ENCODE measurements at places on chromosomes 16 and 17.

DNA sequence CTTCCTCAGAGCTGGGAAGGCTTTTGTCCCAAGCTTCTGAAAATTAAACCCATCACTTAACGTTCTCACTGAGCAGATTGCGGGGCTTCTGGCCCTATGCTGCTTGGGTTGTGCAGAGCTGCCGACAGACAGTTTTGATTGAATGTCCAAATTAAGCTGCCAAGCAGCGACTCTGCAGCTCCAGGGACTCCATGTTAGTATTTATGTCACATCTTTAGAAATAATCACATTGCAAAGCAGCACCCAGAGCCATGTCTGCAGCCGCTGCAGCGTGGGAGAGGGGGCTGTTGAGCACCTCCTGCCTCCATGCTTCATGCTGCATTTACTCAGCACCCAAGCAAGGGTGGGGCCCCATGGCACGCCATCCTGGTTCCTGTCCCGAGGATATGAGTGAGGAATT, 178.2 kb upstream of the CACNG3 start:
- no peak for DNase-seq

DNA sequence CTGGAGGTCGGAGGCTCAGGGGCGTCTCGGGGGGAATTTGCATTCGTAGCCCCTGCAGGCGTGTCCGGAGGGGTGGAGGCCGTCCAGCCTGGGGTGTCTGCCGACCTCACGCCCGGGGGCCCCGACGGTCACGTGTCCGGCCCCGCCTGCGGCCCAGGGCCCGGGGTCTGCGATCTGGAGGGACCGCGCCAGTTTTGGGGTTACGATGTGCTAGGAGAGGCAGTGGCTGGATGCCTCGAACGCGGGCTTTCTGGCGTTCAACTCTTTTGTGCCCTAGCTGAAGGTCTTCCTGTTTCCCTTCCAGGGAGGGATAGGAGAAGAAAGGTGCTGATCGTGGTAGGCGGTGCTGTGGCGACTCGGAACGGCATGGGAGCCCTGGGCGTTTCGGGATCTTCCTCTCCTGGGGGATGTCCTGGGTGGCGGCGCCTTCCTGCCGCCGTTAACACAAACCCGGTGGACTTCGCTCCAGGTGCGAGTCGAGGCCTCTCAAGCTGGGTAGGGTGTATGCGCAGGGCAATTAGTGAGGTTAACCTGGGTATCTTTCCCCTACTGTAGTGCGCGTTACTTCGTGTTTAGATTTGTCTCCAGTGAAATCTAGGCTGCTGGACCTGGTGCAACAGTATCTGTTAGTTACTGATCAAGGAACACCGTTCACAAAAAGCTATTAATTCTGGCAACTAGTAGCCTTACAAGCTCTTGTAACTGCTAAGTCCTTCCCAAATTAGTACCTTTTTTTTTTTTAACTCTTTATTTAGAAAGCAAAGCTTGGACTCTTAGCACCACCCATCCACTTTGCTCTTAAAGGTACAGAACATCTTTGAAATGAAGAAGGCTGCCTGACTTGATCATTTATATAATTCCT, 1.3 kb downstream of the AKAP1 start:
- DNase-seq, result peak; percentile 27

DNA sequence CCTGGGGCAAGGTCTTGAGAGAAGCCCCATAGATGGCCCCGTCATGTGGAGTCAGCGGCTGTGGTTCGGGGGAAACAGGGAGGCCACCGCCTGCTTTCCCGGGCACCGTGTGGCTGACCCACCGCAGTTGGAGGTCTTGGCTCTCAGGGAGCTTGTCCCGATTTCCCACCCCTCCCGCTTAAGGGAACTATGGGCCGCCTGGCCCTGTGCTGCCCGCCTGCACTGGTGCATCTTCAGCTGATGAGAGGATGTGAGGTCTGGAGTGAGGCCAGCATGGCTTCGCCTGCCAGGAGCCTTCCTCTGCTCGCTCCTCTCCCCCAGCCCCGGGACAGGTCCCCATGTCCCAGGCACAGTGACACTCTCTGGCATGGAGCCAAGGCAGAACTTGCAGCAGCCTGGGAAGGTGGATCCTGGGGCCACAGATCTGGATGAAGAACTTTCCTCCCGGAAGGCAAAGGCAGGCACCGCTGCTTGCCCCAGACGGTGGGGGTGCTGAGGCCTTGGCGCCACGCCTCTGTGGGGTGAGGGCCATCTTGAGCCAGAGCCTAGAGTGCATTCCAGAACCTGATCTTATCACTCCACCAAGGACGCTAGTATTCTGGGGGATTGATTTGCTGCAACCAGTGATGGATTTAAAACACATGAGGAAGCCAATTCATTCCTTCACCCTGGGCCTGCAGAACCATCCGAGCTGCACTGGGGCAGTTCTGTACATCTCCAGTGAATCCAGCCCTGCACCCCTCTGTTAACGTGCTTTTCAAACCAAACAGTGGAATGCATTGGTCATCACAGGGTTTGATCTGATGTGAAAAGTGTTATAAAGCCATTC, 178.6 kb upstream of the TNRC6C start:
- no peak for DNase-seq

GRCh38 chr17:75308732-75309629, 19.7 kb upstream of the SLC25A19 start:
- no peak for DNase-seq

GRCh38 chr17:21277332-21277731, 7.2 kb upstream of the MAP2K3 start:
- DNase-seq, result no peak

DNA sequence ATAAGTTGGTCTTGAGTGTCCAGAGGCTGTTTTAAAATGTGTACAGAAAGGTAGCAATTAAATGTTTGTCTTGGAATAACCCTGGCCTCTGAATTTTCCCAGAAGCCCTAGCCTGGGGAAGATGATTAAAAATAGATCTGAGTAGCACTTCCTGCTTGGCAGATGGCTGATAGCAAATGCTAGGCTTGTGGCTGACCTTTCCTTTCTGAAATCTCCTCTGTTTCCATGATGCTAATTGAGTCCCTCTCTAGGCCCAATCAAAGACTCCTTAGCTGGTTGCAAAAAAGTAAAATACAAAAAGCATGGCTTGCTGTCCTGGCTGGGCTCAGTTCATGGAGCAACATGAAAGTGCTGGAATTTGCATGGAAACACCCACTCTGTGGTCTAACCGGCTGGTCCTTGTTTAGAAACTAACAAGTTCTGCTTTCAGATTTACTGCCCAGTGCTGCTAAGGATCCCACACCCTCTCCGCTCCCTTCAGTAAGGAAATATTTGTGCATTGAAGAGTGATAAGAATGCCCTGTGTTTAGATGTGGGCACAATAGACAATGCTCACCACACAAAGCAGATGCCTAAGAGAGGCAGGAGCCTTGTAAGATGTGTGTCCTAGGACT, 40.8 kb downstream of the YPEL2 start:
- no peak for DNase-seq

GRCh38 chr17:13107676-13108235, 89.9 kb upstream of the ELAC2 start:
- DNase-seq, result no peak

GRCh38 chr16:3022684-3023414, 893 bp downstream of the HCFC1R1 start:
- no peak for DNase-seq

- DNase-seq, result no peak
These were observed 136.1 kb downstream of the RAB11FIP4 start for GRCh38 chr17:31527606-31528005.

DNA sequence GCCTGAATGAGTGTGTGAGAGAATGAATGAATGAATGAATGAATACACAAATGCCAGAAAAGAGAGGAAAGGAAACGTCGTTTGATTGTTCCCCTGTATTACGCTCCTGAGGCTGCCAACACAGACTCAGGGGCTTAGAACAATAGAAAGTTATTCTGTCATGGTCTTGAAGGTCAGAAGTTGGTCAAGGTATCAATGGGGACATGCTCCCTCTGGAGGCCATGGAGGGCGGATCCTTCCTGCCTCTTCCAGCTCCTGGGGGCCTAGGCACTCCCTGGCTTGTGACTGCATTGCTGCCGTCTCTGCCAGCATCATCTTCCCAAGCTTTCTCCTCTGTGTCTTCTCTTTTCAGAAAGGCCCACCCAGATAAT, 1.5 kb upstream of the SLC38A8 start:
- no peak for DNase-seq

DNA sequence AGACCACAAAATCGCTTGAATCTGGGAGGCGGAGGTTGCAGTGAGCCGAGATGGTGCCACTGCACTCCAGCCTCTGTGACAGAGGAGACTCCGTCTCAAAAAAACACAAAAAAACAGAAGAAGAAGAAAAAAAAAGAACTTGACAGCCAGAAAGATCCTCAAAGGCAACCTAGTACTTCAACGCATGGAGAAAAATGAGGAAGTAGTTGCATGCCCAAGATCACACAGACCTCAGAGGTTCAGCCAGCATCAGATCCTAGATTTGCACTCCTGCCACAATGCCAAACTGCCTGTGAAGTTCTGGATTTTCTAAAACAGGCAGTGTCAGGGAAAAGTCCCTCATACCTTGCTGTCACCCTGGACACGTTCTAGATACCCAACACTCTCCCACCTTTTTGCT, 1.5 kb downstream of the ATPAF2 start:
- DNase-seq, result no peak

DNA sequence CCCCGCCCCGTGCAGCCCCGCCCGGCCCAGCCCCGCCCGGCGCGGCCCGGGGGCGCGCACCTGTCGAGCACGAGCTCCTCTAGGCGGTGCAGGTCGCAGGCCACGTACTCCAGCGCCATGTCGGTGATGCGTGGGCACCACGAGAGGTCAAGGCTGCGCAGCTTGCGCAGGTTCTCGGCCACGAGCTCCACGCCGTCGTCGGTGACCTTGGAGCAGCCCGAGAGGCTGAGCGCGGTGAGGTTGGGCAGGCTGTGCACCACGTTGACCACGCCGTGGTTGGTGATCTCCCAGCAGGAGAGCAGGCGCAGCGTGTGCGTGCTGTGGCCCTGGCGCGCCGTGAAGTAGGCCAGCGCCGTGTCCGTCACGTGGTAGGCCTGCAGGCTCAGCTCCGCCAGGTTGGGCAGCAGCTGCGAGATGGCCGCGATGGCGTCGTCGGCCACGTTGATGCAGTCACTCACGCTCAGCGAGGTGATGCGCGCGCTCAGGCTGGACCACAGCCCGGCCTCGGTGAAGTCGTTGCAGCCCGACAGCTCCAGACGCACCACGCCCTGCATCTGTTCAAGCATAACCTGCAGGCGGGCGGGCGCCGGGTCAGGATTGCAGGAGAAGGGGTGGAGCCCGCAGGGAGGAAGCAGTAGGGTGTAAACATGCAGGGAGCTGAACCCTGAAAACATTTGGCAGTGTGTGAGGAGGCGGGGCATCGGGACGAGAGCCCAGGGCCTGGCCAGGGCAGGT, 5.3 kb upstream of the WDR24 start:
- peak; percentile 65 for DNase-seq

DNA sequence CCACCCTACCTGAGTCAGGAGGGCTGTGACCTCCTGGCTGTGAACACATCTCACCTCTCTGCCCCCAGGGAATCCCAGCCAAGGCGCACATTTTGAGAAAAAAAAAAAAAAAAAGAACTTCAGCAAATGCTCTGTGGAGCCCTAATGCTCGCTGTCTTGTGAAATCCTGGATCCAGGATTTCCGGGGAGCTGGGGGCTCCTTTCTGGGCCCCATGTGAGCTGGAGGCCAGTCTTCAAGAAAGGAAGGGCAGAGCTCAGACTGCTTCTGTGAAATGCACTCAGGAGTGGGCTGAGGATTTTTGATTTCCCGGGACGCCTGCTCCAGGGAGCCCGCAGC, 36.0 kb upstream of the EMP2 start:
- no peak for DNase-seq

- DNase-seq, result no peak
These were observed 114.1 kb downstream of the SPAG9 start for GRCh38 chr17:51006601-51007000.

GRCh38 chr16:76478105-76478504, 200.9 kb downstream of the CNTNAP4 start:
- DNase-seq, result no peak

- no peak for DNase-seq
These were observed 17.2 kb upstream of the MPP2 start for GRCh38 chr17:43924558-43924957.

- DNase-seq, result no peak
These were observed 52.5 kb upstream of the ENPP7 start for GRCh38 chr17:79678091-79678735.

DNA sequence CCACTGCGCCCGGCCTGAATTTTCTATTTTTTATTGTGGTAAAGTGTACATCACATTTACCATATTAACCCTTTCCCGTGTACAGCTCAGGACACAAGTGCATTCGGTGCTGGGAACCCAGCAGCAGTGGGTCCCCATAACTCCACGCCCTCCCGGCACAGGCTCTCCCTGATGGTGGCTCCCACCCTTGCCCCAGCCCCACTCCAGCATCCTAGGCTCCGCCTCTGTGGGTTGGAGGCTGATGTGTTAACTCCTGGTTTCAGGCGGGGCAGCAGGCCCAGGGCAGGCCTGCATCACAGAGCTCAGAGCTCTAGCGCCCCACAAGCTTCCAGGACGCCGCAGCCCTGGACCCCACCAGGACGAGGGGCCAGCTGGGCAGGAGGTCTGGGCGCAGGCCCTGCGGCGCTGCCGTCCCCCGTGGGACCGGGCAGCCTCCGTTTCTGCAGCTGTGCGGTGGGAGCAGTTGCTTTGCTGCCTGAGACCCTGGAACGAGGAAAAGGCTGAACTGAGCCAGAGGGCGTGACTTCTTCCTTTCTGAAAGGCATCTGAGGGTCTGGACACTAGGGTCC, 19.6 kb downstream of the ZFPM1 start:
- no peak for DNase-seq

DNA sequence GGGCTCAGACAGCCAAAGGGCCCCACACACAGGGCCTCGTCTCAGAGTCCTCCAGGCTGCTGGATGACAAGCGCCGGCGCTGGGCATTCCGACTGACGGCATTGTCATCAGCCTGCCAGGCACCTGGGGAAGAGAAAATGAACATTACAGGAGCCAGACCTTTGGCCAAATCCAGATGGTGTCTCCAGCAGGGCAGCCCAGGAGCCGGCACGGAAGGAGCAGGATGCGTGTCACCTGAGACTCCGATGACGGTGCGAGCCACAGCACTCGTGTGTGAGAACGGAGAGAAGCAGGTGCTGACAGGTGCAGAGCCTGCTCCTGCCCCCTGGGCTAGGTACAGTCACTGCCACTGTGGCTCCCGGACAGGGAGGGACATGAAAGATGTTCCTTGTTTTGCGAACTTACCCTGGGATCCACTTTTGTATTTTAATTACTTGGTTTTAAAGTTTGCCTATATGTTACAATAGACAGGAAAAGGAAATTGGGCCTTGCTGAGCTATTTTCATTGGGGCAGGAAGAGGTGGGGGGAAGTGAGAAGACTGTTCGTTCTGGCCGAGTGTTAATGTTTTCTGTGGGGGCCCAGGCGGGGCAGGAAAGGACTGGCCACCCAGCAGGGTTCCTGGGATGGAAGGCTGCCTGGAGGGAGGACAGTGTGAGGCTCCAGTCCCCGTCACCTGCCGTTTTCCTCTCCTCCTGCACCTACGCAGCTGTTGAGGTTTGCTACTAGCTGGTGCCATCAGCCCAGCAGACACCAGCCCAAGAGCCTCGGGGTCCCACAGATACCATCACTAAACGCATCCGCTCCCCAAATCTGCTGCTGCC, 4.4 kb upstream of the FOXJ1 start:
- DNase-seq, result peak; percentile 40

DNA sequence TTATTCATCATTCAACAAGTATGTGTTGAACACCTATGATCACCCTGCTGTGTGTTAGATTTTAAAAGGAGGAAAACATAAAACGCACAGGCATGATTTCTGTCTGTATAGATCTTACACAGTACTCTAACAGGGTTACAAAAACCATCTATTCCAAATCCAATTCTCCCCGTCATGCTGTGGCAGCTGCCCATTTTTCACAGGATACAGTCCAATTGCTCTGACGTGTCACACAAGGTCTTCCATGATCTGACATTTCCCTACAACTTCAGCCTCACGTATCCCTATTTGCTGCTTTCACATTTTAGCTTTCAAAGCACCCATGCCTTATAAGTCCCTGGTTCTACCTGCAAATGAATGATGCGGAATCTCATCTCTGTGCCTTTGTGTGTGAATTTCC, 67.0 kb upstream of the CNTNAP4 start:
- no peak for DNase-seq

Measured in CD8-positive, alpha-beta memory T cell (primary cell).